NAMALWA (cell line): ENCODE measurements at places on chromosomes 2 and 18.
A peak's percentile ranks its signal among the peaks of the same experiment; 100 is the strongest.

DNA sequence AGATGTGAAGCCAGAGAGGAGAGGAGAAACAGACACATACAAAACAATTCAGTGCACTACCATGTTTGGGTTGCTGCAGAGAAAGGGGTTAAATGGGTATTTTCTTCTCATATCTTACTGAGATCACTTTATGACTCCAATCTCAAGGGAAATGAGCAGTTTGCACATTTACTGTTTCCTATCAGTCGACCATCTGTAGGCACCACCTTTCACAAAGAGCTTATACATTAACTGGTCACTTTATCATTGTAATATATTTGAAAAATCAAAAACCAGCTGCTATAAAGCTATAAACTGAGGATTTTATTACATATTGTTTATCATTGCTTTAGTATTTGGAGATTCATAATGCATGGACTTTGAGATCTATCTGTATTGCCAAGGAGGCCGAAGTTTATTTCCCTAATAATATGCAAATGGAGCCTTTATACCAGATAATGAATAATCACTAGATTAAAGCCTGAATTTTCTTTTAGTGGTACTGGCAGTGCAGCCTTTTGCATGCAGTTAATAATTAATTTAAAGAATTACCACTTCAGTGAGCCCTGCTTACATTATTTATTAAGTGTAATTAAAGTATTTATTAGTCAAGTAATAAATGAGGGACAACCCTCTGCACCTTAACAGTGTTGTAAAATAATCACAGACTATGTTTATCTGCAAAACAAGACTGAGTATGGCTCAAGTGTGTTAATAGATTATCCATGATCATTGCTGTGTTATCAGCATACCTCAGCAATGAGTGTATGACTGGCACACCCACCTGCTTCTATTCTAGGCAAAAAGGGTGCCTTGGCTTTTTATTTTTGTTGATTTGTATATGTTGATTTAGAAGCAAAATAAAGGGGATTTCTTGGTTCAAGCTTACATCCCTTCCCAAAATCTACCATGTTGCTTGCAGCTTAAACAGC lies 167.7 kb upstream of the SLC14A2 start:
- no peak for DNase-seq

- no peak for DNase-seq
Observed at GRCh38 chr2:239401881-239402233, 1.0 kb upstream of the HDAC4 start.

- no peak for DNase-seq
Observed at GRCh38 chr18:52190631-52191030, 149.4 kb upstream of the DCC start.

DNA sequence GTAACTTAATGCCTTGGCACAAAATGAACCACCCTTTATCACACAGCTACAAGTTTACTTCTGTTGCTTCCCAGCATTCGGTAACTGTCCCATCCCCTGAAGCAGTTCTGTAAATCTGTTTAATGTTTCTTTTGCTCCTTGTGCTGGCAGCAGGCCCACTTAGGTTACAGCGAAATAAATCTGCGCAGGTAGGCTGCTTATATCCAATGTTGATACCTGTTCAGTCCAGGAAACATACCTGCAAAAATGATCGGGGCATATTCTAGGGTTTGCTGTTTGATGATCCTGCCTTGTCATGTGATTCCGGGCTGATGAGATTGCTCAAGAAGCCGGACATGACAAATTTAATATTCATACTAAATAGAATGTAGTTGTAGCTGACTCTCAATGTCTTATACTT lies 23.3 kb downstream of the PELI1 start:
- DNase-seq = no peak

GRCh38 chr2:124001696-124002430 lies 23.2 kb upstream of the CNTNAP5 start:
- no peak for DNase-seq

DNA sequence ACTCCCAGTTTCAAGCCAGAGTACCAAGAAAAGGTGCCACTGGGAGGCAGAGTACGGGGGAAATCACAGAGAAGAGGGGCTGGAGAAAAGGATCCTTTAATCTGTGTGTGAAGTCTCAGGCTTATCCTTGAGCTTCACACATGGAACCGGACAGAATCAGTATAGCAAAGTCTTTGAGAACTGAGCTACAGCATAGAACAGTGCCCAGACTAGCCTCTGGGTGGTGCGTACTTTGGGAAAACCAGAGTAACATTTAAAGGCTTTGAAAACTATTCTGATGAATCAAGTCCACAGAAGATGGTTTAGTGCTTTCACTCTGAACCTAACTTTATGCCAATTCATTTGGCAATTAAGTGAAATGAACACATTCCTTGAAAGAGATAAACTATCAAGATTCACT lies 83.1 kb downstream of the BABAM2 start:
- no peak for DNase-seq

GRCh38 chr18:21129566-21130216 lies 18.1 kb upstream of the ROCK1 start:
- DNase-seq = no peak

GRCh38 chr2:171553858-171554257 lies 31.6 kb downstream of the CYBRD1 start:
- no peak for DNase-seq

- DNase-seq = no peak
Observed at GRCh38 chr18:68969027-68969426, 171.1 kb downstream of the CCDC102B start.

- peak; percentile 73 for DNase-seq
Observed at GRCh38 chr18:13003466-13003896, 12.3 kb downstream of the CEP192 start.

- no peak for DNase-seq
Observed at GRCh38 chr2:24923106-24923505, 3.1 kb upstream of the ADCY3 start.

DNA sequence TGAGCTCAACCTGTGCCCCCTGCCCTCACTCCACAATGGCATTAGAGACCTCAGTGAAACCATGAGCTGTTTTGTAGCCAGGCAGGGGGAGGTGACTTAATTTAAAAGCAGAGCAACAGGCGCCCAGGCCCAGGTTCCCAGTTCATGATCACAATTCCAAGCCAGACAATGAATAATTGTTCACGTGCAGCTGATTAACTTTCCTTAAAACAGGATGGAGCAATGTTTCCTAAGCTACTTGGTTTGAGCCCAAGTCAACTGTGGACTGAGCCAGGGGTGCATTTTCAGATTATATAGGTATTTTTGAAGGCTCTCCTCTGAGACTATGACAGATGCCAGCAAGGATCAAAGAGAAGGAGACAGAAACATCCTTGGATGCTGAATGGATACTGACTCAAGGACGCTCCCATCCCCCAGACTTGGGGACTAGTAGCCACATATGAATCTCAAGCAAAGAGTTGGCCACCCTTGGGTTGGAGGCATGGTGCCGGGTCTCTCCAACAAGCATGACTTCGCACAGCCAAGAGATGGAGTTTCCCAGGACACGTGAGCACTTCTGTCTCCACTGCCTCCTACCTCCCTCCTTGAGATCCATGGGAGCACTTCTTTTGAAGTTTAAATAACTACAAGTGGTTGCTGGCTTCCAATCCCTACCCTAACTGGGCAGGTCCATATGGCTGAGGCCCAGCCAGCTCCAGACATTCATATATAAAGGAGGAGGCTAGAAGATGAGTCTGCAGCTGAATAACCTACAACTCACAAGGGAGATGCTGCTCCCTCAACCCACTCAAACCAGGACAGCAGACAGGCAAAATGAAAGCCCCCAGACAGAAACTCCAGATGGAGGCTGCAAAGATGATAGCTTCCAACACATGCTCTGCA lies 12.7 kb downstream of the SMAD7 start:
- DNase-seq = no peak

- DNase-seq = no peak
Observed at GRCh38 chr2:240224676-240225075, 84.2 kb upstream of the OTOS start.

GRCh38 chr2:100742277-100743254 lies 77.4 kb upstream of the NPAS2 start:
- no peak for DNase-seq

- no peak for DNase-seq
Observed at GRCh38 chr2:178344121-178344520, 106.9 kb downstream of the PRKRA start.

DNA sequence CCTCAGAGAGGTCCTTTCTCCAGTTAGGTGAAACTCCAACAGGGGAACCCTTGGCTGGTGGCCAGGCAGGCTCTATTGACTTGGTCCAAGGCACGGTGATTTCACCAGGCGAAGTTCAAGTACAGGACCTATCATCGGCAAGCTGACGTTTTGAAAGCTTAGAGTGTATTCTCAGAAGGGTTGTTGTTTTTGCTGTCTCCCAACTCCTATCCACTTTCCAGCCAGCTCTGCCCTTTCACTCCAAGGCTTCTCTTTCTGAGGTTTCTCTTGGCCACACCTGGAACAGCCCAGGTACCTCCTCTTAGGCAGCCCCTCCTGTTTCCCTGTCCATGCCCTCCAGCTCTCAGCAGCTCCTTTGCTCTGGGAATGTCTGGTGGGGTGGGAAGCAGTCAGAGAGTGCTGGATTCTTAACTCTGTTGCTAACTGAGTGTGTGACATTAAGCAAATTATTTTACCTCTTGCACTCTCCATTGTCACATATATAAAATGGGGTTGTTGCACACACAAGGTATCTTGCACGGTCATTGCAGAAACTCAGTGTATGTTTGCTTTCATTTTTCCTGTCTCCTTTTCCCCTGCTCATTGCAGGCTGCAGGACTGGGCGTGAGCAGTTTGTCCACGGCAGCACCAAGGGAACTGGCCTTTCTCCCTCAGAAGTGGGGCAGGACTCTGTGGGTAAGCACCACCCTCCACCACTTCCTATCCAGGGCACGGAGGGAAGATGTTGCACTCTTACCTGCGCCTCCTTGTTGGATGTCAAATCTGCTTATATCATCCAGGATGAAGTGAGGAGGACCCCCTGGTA lies 30.2 kb downstream of the CAPN13 start:
- no peak for DNase-seq

- no peak for DNase-seq
Observed at GRCh38 chr2:111975053-111975552, 76.7 kb downstream of the MERTK start.

DNA sequence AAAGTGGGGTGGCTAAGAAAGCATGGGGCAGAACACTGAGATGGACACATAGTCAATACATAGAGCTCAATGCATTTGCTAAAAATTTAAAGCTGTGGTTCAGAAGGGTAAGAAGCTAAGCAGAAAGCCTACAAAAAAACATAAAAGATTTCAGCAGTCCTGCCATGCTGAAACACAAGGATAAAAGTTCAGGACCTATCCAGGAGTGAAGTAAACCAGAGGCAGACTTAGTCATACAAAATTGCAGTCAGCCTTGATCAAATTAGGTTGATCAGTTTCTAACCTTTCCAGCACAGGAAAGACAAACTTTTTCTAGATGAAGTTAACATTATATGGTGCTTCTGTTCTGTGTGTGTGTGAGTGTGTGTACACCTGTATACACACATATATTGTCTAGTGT lies 120.8 kb upstream of the RBMS1 start:
- no peak for DNase-seq

- no peak for DNase-seq
Observed at GRCh38 chr18:46329736-46330246, 225.6 kb downstream of the HAUS1 start.

DNA sequence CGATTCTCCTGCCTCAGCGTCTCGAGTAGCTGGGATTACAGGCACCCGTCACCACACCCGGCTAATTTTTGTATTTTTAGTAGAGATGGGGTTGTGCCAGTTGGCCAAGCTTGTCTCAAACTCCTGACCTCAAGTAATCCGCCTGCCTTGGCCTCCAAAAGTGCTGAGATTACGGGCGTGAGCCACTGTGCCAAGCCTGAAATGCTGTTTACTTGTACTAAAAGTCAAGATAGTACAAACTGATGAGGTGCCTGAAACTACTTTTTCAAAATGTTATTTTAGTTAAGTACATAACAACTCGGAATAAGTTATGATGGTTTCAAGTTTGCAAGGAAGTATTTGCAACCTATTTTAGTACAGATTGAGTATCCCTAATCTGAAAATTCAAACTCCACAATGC lies 85.7 kb downstream of the CEP192 start:
- DNase-seq = no peak

DNA sequence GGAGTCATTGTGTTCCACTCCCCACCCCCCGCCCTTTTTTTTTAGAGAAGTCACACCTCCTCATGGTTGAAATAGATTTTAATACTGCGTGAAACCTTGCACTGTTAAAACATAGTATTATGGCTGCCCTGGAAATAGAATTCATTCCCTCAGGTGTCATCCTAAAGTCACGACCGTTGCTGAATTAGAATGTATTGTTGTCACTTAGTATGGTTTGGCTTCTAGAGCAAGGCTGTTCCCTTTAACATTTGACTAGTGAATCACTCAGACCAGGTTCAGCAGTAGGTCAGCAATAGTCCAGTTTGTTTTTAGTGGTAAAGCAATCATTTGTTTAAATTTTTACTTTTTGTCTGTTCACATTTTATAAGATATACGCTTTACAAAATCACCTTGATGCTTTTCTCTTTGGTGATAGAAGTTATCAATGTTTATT lies 1.2 kb downstream of the BABAM2 start:
- no peak for DNase-seq

- DNase-seq = no peak
Observed at GRCh38 chr2:219596954-219597551, 604 bp upstream of the STK11IP start.

DNA sequence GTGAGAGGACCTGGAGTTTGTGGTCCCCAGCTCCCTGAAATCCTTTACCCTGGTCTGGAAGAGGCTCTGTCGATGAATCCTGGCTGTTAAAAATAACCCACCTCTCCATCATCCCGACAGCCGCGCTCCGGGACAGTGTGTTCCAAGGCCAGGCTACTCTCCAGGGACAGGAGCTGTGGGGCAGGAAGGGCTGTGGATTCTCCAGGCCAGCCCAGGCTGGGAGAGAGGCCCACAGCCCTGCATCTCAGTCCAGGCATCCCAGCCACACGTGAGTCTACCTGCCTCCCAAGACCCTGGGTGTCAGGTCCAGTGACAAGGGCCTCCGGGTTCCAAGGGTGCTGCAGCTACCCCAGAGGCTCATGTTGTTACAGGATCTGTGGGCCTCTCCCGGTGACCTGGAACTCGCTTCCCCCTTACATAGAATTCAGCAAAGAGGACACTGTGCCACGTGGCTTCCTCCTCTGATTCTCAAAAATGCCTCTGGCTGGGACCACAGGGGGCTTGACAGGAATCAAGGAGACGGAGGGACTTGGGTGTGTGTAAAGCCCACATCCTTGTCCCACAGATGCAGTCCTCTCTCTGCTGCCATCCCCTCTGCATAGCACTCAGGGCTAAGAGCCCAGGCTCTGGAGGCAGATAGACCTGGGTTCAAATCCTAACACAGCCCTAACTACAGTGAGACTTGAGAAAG lies 17.3 kb downstream of the ADRA2B start:
- no peak for DNase-seq

- no peak for DNase-seq
Observed at GRCh38 chr2:174442546-174443510, 44.0 kb downstream of the GPR155 start.

GRCh38 chr2:98118161-98118560 lies 31.2 kb downstream of the VWA3B start:
- DNase-seq = no peak
